ENCODE measurements at places on chromosomes 4 and X.

GRCh38 chr4:168604496-168605373, 107.9 kb downstream of the PALLD start:
- DNase-seq: no peak

DNA sequence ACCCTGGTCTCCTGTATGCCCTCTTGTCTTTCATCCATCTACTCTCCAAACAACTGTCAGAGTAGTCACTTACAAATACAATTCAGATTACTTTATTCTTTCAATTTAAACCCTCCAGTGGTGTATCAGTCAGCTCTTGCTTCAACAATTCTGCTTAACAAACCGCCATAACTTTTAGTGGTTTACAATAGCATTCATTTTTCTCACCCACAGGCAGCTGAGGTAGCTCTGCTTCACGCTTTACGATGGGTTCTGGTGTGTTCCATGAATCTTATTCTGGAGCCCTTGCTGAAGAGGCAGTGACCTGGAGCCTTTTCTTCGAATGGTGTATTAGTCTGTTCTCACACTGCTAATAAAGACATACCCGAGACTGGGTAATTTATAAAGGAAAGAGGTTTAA, 86.2 kb upstream of the CAMK2D start:
- DNase-seq: no peak

GRCh38 chrX:23825675-23826074, 42.7 kb downstream of the SAT1 start:
- no peak for DNase-seq

- DNase-seq: no peak
These were observed 5.8 kb downstream of the AFAP1 start for GRCh38 chr4:7933651-7934510.

- DNase-seq: no peak
These were observed 430.6 kb downstream of the DTHD1 start for GRCh38 chr4:36712013-36712412.

DNA sequence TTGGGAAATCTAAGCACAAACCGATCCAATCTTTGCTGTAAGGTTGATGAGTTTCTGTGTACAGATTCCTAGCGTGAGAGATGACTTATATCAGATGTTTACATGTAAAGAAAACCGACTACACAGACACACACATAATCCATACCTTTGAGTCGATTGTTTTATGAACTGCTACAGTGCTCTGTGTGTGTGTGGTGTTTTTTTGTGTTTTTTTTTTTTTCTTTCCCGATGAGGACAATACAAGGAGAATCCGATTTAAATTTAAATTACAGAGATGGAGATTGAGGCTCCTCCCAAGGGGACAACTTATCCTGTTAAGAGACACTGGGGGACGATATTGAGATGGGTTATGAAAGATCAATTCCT, 461 bp upstream of the SLC9A6 start:
- no peak for DNase-seq

DNA sequence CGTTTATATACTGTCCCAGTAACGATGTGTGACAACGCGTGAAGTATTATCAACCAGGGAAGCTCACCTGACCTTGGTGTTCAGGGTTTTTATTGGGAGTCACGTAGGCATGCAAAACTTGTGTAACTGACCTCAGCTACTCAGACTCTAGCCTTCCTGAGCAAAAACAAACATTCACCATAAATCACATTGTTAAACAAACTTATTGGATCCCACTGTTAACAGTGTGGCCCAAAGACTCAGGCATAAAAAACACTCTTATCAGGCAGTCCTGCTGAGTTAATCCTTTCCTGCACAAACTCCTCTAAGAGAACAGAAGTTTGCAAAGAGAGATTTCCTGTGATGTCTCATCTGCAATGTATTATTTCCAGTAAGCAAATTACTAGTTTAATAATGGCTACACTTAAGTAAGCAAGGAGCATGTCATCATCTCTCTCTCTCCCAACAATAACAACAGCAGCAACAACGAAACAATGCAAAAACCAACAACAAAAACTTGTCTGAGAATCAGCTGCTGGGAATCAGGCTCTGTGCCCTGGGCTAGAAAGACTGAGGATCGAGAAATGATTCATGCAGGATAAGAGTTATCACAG, 12.0 kb downstream of the GAGE1 start:
- no peak for DNase-seq
